ENCODE measurements at places on chromosomes 2 and 18.

GRCh38 chr2:49286726-49287125 lies 132.4 kb upstream of the FSHR start:
- DNase-seq = no peak

DNA sequence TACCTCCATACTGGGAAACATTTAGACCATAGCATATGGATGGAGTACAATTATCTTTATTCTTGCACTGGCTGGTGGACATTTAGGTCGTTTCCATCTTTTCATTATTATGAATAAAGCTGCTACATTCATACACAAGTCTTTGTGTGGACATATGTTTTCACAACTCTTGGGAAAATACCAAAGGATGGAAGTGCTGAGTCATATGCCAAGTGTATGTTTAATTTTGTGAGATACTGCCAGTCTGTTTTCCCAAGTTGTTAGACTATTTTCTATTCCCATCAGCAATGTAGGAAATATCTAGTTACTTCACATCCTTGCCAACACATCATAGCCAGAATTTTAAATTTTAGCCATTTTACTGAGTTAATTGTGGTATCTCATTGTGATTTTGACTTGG lies 91.5 kb downstream of the GALNT13 start:
- no peak for DNase-seq

DNA sequence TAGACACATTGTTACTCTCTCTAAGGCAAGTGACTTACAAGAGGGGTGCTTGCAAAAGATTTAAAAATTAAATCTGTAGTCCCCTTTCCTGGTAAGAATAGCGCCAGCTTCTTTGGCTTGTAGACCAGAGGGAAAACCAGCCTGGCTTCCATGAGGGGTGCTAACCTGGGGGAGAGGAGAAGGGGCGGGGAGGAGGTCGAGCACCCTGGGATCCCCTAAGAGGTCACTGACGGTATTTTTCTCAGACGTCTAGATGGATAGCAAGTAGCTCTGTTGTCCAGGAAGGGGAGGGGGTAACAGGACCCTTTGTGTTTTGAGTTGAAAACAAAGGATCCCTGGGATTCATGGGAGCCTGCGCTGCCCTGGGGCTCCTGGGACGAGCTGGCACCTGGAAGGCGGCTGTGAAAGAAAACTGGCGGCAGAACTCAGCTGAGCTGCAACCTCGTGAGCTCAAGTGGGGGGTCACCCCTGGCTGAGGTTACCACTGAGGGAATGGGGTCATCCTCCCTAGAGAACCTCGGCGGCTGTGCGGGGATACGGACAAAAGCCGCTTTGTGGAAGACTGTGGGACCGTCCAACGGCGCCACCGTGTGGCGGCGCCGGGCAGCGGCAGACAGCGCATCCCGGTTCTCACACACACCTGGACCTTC lies 37.8 kb upstream of the MRPL19 start:
- DNase-seq = no peak

- DNase-seq = no peak
Measured at GRCh38 chr2:100992262-100992661, 9.8 kb upstream of the RPL31 start.
